Activated naive CD8-positive, alpha-beta T cell treated with anti-CD3 and anti-CD28 coated beads, Interleukin-2, amount 50 U/mL, for 16 hours (primary cell): ENCODE measurements at places on chromosomes 1 and 21.
A peak's percentile ranks its signal among the peaks of the same experiment; 100 is the strongest.

DNA sequence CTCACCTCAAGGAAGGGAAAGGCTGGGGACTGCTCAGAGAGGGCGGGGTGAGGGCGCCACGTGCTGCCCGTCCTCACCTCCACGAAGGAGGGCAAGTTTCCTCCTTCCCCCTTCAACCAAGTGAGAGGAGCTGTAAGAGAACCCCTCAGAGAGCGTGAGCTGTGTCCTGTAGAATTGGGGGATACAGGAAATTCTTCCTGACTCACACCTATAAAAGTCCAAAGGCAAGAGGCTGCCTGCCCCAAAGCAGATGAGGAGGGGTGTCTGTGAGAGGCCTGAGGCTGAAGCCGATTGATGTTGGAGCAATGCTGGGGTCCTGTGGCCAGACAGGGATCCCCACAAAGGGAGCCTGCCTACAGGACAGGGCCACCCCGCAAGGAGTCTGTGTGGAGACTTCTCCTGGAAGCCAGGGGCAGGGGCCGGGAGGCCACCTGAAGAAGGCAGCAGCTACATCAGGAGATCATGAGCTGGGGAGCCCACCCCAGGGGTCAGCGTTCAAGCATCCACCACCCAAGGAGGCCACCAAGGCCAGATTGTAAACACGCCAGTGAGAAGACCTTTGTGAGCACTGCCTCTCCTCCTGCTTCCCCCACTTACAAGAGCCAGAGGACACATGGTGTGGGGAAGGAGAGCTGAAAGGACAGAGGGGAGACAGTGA, 27.7 kb downstream of the S100A6 start:
- DNase-seq, result no peak

GRCh38 chr1:200883118-200883517, 10.3 kb downstream of the GPR25 start:
- no peak for DNase-seq

GRCh38 chr1:18924221-18924691, 21.9 kb upstream of the ALDH4A1 start:
- DNase-seq, result no peak

DNA sequence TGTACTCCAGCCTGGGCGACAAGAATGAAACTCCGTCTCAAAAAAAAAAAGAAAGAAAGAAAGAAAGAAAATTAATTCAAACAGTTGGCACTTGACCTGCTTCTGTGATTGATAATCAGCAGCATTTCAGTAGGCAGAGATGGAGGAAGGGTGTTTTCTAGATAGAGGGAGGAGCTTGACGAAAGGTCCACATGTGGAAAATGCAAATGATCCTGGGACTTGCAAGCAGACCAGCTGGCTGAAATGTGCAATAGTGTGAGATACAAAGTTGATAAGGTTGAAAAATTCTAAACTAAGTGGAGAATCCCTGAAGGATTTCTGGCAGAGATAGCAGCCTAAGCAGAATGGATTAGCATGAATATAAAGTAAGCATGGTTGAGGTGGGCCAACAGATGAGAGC, 4.2 kb downstream of the ELAPOR1 start:
- DNase-seq, result no peak

DNA sequence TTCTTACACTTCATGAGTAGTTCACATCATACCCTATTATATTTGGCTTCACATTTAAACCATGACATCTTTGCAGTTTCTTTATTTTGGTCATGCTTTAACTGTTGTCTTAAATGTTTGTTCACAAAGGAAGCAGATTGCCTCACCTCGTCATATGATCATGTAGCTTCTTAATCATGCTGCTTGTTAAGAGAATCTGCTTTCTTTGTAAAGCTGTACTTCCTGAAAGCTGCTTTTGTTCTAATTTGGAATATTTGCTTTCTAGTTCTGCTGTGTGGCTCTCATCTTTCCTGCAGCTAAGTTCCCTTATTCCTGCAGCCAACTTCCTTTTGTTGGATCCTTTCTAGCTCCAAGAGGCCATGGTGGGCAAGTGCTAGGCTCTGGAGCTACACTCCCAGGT, 62.9 kb upstream of the SIM2 start:
- no peak for DNase-seq

DNA sequence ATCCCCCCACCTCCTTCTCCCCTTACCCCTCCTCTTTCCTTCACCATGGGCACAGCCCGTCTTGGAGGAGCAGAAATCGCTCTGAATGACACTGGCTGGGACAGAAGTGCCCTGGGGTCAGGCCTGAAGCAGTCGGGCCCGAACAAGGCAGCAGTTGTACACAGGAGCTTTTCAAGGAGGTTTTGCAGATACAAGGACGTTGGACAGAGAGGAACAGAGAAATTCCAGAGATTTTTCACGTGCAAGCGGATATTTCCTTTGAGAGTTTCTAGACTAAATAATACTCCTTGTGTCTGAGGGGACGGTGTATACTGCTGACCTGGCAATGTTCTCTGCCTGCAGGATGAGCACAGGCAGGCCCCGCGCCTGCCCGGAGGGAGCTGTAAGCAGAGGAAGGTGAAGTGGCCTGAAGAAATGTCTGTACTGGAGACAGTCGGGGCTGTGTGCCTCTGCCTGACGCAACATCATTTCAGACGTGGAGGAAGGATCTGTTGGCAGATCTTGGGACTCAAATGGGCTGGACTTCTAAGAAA, 95.3 kb upstream of the SLC25A33 start:
- DNase-seq, result no peak

DNA sequence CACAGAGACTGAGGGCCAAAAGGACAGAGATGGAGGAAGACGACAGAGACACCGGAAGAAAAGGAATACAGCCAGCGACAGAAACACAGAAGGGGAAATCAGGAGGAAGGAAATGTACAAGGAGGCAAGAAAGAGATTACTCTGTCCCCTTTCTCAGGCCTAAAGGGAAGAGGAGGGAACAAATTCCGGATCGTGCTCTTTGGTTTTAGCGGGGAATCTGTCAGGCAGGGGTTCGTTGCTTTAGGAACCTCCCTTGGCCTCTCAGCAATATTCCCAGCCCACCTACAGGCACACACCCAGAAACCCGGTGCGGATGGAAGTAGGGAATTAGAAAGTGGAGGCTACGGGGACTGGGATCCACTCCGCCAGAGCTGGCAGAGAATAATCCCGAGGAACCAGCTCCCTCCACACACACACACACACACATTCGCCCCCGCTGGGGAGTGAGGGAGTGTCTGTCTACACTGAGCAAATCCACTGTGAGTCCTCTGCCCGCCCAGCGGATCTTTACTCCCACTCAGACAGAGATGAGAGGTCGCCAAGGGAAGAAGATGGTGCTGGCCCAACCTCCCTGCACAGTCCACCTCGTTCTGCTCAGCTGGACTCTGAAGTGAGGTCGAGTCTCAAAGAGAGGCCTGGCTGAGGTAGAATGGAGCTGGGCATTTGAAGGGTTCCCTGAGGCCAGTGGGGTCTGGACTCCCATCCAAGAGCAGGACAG, 5.7 kb downstream of the TAL1 start:
- no peak for DNase-seq

- no peak for DNase-seq
Observed at GRCh38 chr1:47208374-47208850, 18.6 kb upstream of the PDZK1IP1 start.

DNA sequence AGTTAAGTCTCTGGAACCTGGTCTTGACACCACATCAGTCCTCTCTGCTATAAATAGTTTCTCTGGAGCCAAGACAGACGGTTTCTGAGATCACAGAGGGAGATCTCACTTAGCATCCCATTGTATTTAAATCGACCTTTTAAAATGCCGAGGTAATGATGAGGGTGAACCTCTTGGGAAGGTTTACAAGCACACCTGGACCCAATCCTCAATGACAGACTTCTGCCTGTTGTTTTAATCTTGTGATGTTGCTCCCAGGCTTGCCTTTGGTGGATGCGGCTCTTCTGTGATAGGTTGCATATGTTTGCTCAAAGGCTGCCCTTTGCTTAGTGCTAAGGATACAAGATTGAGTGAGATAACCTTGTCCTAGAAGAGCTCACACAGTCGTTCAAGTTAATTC, 104.6 kb upstream of the L1TD1 start:
- no peak for DNase-seq

GRCh38 chr1:14135070-14135469, 435.1 kb downstream of the PRDM2 start:
- DNase-seq, result no peak

- no peak for DNase-seq
Observed at GRCh38 chr1:13666317-13666716, 33.7 kb upstream of the PRDM2 start.

GRCh38 chr1:207084232-207084631, 4.4 kb upstream of the C4BPB start:
- DNase-seq, result no peak

- no peak for DNase-seq
Observed at GRCh38 chr1:234958066-234958705, 170.5 kb downstream of the TOMM20 start.

DNA sequence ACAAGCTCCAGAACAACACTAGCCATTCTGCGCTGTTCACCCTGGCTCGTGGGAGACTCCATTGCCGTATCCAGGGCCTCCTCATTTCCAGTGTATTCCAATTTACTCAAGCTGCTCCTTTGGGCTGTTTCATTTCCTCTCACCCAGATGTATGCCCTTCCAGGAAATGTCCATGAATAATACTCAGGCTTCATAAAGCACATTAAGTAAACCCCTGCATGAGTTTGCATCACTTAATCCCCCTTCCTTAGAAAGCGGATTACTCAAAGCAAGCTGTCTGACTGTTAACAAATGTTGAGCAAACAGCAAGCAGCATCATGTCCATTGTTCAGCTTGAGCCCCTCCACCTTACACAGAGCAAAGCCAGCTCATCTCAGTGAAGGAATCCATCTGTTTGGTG, 403.6 kb upstream of the PBX1 start:
- DNase-seq, result no peak

GRCh38 chr1:175390522-175391254, 198.1 kb upstream of the KIAA0040 start:
- no peak for DNase-seq

- DNase-seq, result no peak
Observed at GRCh38 chr21:21200103-21200938, 202.1 kb downstream of the NCAM2 start.

DNA sequence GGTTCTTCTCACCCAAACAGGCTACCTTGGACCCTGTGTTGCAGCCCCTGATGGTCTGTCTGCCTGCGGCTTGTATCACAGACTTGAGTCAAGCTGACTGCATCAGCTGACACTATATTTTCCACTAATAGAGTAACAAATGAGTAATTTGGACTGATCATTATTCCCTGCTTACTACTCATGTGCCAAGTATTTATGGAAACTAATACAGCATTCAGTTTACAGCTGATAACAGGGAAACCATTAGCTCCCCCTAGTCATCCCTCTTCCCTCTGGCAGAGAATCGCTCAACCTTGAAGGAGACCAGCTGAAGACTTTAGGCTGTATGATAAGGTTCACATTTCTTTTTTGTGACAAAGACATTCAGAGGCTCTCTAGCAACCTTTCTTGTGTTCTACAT, 116.6 kb upstream of the SYT6 start:
- no peak for DNase-seq

- DNase-seq, result no peak
Observed at GRCh38 chr1:202568410-202568809, 141.8 kb downstream of the SYT2 start.

- no peak for DNase-seq
Observed at GRCh38 chr21:31159808-31160207, 121.5 kb upstream of the KRTAP19-8 start.

DNA sequence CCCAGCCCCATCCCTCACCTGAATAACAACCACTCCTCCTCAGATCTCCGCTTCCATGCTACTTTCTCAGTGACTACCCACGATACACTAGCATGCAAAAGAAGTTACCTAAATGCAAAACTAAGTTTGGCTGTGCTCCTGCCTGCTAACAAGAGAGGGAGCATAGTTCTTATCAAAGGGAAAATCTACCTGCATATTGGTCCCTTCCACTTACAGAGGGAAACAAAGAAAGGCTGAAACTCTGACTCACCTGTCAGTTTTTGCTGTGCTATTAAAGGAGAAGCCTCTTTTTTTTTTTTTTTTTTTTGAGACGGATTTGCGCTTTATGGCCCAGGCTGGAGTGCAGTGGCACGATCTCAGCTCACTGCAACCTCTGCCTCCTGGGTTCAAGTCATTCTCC, 43.8 kb upstream of the RAVER2 start:
- DNase-seq, result no peak

DNA sequence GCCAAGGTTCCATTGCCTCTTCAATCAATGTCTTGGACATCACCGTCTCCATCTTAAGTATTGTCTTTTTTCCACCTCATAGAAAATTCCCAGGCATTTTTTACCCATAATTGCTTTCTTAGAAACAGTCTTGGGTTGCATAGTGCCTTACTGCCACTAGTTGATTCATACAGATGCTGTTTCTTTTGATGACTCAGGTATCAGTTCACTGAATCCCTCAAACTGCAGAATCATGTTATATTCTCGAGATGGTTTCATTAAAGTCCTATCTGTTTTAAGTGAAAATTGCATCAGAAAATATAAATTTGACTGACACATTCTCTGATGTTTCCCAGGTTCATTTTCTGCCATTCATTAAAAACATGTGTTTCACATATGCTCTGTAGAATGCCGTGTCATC, 1489.1 kb downstream of the BRINP3 start:
- no peak for DNase-seq

GRCh38 chr1:30422251-30422650, 301.1 kb downstream of the MATN1 start:
- no peak for DNase-seq

GRCh38 chr1:154014154-154014907, 23.8 kb downstream of the RPS27 start:
- DNase-seq, result no peak

DNA sequence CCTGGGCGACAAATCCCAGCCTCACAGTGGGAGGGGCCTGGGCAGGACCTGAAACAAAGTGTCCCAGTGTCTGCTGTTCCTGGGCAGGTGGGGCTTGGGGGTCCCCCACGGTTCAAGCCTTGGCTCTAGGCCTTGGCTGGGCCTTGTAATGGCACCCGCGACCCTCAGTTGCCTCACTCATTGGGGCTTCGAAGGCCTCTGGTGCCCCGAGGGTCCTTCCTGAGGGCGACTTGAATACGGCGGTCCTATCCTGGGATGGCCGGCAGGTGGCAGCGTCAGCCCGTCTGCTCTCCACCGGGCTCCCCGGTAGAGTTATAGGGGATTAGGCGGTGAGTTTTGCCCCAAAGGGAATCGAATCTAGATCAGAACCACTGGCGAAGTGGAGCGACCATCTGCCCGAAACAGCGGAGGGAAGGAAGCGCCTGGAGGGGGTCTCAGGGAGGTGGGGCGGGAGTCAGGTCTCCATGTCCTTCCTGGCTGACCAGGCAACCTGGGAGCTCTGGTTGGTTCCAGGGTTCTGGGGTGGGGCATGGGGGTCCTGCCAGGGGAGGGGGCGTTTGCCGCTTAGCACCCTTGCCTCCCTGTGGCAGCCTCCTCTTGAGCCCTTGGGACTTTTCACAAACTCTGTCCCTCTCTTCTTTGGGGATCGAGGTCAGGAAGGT, 2.1 kb upstream of the PEX10 start:
- DNase-seq, result peak; percentile 49

DNA sequence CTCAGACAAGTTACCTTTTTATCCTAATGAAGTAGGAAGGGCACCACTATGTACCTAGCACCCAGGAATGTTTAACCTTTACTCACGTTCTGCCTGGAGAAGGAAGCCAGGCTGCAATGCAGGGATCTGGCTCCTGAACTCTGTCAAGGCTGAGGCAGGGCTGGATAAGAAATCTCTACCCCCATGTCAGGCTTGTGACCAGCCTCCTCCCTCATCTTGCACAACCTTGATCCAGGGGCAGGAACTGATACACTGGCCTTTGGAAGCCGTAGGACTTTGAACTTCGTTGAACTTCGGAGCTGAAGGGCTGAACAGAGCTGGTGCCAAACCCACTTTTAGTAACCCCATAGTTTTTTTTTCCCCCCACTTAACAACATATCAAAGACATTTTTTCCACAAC, 8.0 kb upstream of the AKR1A1 start:
- DNase-seq, result no peak
